Right ventricle myocardium inferior (tissue), 1 donor: ENCODE measurements at places on chromosomes 11 and 22. TPM values are rescaled to one million over a fixed set of nuclear protein-coding genes. Genes with fewer than 3 reads are reported as not detected.

The NRIP3 gene
- 0.76 TPM for total RNA-seq

The OR51S1 gene
- total RNA-seq: not detected

The UBQLN3 gene
- not detected for total RNA-seq

The CCDC15 gene
- 0.38 TPM for total RNA-seq

The ANGPTL5 gene
- total RNA-seq: 1.5 TPM

DNA sequence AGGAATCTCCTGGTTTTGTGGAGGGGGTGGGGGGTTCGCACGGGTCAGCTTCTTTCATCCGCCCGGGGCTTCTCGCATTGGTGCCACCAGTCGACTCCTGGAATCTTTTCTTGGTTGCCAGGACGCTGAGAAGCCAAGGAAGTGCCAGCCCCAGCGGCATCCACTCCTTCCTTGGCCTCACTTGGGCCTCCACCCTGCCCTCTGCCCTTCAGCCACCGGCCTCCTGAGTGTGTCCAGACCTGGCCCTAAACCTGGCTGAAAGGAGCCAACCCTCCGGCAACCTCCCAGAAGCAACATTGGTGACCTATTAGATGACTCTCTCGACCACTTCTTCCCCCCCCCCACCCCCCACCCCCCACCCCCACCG, 518 bp upstream of the GALNT18 start:
- no peak for DNase-seq

GRCh38 chr11:64306876-64307622, 1.7 kb downstream of the ESRRA start:
- peak; percentile 71 for DNase-seq

DNA sequence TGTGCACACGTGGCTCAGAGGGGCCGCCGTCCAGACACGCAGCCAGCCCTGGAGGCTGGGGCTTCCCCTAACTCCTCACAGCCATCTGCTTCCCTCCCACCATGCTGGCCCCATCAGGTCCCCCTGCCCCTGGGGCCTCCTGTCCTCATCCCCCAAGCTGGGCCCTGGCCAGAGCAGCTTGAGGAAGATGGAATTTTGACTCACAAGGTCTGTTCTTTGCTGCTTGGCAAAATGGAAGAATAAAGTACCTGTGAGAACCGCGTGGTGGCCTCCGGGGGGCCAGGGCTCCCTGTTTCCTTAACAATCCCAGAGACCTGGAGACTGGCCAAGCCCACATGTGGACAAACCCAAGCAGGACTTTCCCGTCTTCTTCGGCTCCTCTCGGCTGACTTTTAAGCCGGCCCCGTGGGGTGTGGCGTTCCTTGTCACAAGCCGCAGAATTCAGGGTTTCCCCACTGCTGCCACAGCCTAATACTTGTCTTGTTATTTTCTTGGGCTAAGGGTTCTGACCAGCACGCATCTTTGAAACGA, 872.8 kb downstream of the BRD1 start:
- peak; percentile 32 for DNase-seq

DNA sequence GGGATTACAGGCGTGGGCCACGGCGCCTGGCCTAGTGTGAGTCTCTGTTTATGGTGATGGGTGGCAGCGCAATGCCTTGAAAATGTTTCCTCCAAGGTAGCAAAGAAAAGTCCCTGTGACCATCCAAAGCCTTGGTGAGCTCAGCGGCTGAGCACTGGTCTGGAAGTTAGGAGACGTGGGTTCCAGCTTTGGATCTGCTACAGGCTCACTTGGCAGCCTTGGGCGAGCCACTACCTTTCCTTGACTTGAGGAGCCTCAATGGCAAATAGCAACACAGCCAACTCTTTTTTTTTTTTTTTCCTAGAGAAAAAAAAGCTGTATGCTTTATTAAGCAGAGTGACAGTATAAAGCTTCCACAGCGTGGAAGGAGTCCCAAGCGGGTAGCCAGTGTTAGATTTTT, 61.3 kb upstream of the RASD2 start:
- no peak for DNase-seq

DNA sequence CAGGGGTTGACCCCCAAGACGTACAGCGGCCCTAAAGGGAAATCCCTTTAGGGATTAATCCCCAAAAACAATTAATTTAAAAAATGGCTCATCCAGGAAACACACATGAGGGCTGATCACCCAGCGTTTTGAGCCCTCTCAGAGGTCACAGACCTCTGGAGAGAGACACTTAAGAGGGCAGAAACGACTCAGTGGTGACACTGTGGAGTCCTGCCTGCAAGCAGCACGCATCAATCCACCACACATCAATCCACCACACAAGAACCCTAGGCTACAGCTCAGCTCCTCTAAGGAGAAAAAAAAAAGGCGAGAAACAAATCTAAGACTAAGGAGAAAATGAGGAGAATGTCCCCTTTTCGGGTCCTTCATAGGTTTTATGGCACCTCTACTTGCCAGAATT, 12.5 kb upstream of the SELENOH start:
- DNase-seq: no peak
